Stimulated activated CD4-positive, alpha-beta T cell treated with anti-CD3 and anti-CD28 coated beads, Interleukin-15, amount 100 ng/mL, for 48 hours (primary cell): ENCODE measurements at places on chromosomes 13 and 19.

DNA sequence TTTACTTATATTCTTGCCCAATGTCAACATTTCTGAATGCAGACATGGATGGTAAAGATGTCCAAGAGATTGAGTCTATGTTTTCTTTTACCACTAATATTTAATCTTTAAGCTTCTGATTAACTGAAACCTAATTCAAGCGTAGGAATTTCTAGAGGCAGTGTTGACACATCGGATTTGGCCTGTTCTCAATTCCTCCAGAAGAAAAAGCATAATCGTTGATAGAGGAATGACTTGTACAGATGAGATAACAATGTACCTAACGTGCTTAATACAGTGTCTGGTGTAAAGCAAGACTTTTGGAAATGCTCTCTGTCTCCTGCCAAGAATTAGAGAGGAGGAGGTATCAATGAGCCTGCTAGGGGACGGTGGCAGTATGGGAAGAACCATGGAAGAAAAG is 35.2 kb downstream of the SLC15A1 start:
- DNase-seq: no peak

GRCh38 chr13:111945086-111945485 is 121.9 kb upstream of the SOX1 start:
- no peak for DNase-seq

GRCh38 chr19:1445932-1446712 is 3.8 kb upstream of the APC2 start:
- no peak for DNase-seq

GRCh38 chr13:61415058-61415721 is 459 bp downstream of the PCDH20 start:
- no peak for DNase-seq

GRCh38 chr19:1416014-1416841 is 8.8 kb downstream of the DAZAP1 start:
- no peak for DNase-seq

GRCh38 chr13:110503979-110504499 is 57.5 kb downstream of the RAB20 start:
- no peak for DNase-seq

DNA sequence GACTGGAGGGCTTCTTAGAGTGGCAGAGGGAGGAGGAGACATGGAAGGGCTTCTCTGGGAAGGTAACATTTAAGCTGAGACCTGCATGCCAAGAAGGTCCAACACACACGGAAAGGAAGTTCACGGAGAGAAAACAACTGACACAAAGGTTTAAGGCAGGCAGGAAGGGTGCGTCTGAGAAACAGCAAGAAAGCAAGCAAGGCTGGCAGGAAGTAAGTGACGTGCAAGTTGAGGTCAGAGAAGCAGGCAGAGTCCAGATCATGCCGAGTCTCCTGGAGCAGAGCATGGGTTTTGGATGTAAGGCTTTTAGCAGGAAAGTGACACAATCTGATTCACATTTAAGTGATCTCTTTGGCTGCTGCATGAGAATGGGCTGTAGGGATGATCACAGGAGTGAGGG is 60.5 kb downstream of the ATP7B start:
- DNase-seq: no peak

GRCh38 chr13:75395066-75395465 is 86.9 kb downstream of the TBC1D4 start:
- DNase-seq: no peak

- no peak for DNase-seq
Observed at GRCh38 chr19:45522010-45522941, 15.0 kb downstream of the VASP start.

DNA sequence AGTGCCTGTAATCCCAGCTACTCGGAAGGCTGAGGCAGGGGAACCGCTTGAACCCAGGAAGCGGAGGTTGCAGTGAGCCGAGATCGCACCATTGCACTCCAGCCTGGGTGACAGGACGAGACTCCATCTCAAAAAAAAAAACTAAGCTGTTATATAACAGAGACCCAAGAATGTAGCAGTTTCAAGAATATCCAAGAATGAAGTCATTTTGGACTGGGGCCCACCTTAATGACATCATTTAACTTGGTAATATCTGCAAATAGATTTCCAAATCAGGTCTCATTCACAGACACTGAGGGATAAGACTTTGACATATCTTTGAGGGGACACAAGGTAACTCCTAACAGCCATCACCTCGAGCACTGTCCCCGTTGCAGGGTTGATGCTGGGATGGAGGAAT is 36.5 kb upstream of the MRI1 start:
- DNase-seq: no peak

GRCh38 chr13:60448907-60449510 is 52.0 kb downstream of the TDRD3 start:
- no peak for DNase-seq

GRCh38 chr13:53126841-53127245 is 98.2 kb downstream of the OLFM4 start:
- no peak for DNase-seq

DNA sequence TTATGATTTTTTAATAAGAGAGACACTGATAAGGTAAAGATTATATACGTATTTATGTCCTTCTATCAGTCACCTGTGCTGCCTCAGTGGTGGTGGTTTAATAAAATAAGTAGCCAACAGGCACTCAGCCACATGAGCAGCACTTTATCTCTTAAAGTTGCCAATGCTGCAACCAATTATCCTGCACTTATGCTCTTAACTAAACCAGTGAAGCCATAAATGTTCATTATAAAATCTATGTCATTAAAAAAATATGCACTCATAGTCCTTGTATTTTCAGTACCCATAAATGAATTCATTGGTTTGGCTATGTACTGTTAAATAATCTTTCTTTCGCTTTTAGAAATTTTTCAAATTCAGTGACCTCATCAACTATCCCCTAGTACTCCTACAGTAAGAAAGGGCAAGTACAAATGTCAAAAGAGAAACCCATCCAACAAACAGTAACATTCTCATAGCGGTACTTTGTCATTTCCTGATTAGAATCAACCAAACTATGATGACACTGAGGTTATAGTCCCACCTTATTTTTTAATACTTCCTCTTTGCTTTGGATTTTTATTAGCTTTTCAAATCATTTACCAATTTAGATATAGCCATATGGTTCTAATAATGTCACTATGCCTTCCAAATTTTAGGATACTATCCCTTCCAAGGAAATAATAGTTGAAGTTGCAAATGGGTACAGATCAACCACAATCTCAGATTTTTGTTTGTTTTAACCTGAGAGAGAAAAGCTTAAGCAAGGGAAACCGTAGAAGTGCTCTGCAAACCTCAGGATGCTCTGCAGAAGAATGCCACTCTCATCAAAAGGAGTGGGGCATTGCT is 190.9 kb downstream of the KLF12 start:
- no peak for DNase-seq

DNA sequence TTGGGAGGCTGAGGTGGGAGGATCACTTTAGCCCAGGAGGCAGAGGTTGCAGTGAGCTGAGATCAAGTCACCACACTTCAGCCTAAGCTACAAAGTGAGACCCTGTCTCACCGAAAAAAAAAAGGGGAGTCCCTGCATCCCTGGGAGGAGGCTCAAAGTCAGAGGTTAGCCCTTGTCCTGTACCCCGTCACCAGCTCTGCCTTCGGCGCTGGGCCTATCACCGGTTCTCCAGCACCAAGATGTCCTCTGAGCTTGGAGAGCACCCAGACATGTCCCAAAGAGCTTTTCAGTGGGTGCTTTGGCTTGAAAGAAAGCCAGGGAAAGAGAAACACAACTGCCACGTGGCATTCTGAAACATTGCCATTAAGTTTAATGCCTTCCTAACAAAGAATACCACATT is 356.9 kb upstream of the TSHZ3 start:
- DNase-seq: no peak

GRCh38 chr19:11495481-11495880 is 10.2 kb downstream of the ZNF653 start:
- DNase-seq: no peak

GRCh38 chr19:35195830-35196229 is 32.7 kb downstream of the FAM187B start:
- no peak for DNase-seq

GRCh38 chr13:57877601-57878000 is 246.1 kb downstream of the PCDH17 start:
- DNase-seq: no peak

- DNase-seq: no peak
Observed at GRCh38 chr13:94726425-94726824, 14.1 kb upstream of the SOX21 start.

GRCh38 chr19:46841458-46842083 is 9.1 kb downstream of the AP2S1 start:
- DNase-seq: no peak
